Naive thymus-derived CD8-positive, alpha-beta T cell (primary cell): ENCODE measurements at places on chromosomes 5 and 9. TPM values are rescaled to one million over a fixed set of nuclear protein-coding genes. Genes with fewer than 3 reads are reported as not detected.

Gene ADGRD2
- total RNA-seq, result not detected

Gene IGIP
- 11.6 TPM for total RNA-seq

Gene ENTREP1
- not detected for total RNA-seq

Gene GFI1B
- 0.39 TPM for total RNA-seq

Gene DMRT2
- not detected for total RNA-seq

Gene NIM1K
- 0.26 TPM for total RNA-seq

Gene RGMB
- 25.0 TPM for total RNA-seq

Gene FOXD4L6
- not detected for total RNA-seq

Gene C8G
- 0.99 TPM for total RNA-seq

Gene KCNV2
- total RNA-seq, result not detected

Gene BRINP1
- total RNA-seq, result not detected

Gene MYMK
- not detected for total RNA-seq

Gene C7
- not detected for total RNA-seq

Gene PAEP
- total RNA-seq, result not detected

Gene IDNK
- total RNA-seq, result 12.6 TPM

Gene SPINK13
- not detected for total RNA-seq

Gene PLPP7
- 0.82 TPM for total RNA-seq

Gene TMED7
- total RNA-seq, result 41.0 TPM

Gene SLC6A7
- total RNA-seq, result not detected

Gene NIPBL
- total RNA-seq, result 127 TPM

Gene PRRX2
- not detected for total RNA-seq

Gene ASS1
- not detected for total RNA-seq

Gene MYO10
- total RNA-seq, result not detected

Gene TMEM171
- not detected for total RNA-seq
